ENCODE measurements at places on chromosomes 7 and 10. TPM values are rescaled to one million over a fixed set of nuclear protein-coding genes. Genes with fewer than 3 reads are reported as not detected.

The ANKRD61 gene
- total RNA-seq = not detected

DNA sequence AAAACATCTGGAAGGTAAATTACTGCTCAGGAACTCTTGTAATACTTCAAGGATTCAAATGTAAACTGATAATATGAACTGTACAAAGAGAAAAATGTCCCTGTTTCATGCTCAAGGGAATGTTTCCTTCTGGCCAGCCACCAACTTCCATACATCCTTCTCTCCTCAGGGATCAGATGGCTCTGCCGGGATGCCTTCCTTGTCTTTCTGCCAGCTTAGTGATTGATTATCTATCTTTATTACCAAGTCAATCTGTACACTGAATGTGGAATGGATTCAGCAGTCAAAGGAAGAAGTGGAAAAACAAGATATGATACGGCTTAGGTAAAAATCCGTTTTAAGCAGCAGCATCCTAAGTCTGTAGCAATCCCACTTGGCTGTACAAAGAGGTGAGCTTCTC lies 178.3 kb downstream of the PTN start:
- no peaks in the 10 kb centered on the region for H3K36me3 ChIP-seq
- no peaks in the 10 kb centered on the region for H3K4me1 ChIP-seq
- no peak for DNase-seq
- no peak overlapping the region for H3K27ac ChIP-seq
- no peaks in the 10 kb centered on the region for H3K27me3 ChIP-seq
- no peak overlapping the region for H3K4me3 ChIP-seq

DNA sequence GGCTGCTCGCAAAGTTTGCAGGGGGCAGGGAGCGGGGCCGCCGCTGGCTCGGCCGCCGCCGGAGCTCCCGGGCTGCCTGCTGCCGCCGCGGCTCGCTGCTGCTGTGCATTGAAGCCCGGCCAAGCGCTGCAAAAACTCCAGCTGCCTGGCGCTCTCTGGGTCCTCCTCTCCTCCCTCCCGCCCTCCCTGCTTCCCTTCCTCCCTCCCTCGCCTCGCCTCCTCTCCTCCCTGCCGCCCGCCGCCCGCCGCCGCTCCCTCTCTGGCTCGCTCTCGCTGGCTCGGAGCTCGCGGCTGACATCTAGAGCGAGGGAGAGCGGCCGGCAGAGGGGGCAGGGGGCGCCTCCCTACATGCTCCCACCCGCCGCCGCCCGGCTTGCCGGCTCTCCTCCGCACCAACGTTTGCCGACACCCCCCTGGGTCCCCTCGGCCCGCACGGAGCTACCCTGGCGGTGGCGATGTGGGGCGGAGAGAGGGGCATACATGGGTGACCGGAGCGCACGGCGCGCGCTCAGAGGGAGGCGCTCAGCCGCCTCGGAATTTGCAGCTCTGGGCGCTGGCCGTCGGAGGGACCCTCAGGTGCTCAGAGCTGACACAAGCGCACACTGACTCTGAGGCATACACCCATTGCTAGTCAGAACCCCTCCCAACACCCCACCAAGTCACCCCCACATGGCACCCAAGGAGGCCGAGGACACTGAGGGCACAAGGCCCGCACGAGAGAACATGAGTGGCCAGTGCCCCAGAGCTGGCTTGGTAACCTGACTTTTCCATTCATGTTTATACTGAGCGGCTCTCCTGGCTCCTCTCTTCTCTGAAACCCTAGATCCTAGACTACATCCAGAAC lies 1.2 kb upstream of the PLXNA4 start:
- no peaks in the 10 kb centered on the region for H3K36me3 ChIP-seq
- peaks cover 49% of the 10 kb centered on the region for H3K4me1 ChIP-seq
- no peak for DNase-seq
- peaks cover 47% of the 10 kb centered on the region for H3K27me3 ChIP-seq
- no peak overlapping the region for H3K27ac ChIP-seq

The FAM25C gene
- total RNA-seq = not detected

The NHLRC2 gene
- 50.9 TPM for total RNA-seq

The ANKRD1 gene
- total RNA-seq = 0.13 TPM

GRCh38 chr10:61262486-61263261 lies 190.5 kb downstream of the TMEM26 start:
- H3K27ac ChIP-seq = no peak overlapping the region
- no peak for DNase-seq
- no peaks in the 10 kb centered on the region for H3K36me3 ChIP-seq

DNA sequence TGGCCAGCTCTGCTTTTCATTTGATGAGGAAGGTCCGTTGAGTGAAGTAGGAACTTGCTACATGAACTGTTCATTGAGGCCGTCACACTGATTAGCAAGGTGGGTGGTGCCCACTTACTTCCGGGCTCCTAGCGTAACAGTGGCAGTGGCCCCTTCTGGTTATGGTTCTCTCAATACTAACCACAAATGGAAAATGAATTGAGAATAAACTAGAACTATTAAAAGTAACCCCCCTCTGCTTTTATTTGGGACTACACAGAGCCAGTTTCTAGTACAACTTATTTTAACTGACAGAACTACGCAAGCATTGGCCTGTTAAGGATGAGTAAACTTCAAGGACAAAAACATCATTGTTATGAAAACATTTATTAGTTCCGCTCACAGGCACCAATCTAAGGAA lies 519.1 kb downstream of the INHBA start:
- DNase-seq = no peak
- no peaks in the 10 kb centered on the region for H3K4me1 ChIP-seq
- no peak overlapping the region for H3K4me3 ChIP-seq
- H3K27ac ChIP-seq = no peak overlapping the region

The TUBAL3 gene
- total RNA-seq = not detected

The ZNF746 gene
- 27.4 TPM for total RNA-seq

DNA sequence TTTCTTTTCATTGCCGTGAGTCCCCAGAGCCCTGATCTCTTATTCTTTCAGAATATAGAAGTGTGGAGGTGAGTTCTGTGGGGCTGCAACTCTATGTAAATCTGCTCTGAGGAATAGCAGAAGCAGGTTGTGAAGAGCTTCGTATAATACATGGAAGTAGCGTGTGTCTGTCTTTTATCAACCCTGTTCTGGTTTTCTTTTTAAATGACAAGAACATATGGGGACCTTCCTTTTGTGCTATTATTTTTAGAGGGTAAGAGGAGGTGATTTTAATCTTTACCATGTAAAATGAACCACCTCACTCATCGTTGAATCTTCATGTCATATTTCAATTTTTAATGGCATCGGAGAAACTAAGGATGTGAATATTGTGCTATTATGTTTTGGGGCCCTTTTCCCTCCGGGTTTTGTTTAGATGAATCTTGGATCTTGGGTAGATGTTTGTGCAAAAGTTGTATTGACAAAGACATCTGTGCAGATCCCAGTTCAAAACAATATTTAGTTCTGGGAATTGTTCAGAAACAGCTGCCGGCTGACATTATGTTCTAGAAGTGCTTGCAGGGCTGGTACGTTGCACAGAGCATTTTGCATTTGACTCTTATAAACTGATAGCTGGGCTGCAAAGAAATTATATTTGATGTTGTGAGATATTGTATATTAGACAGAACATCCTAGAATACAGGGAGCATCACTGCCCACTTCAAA lies 46.7 kb downstream of the PLXDC2 start:
- no peaks in the 10 kb centered on the region for H3K4me1 ChIP-seq
- H3K27me3 ChIP-seq = no peaks in the 10 kb centered on the region
- no peaks in the 10 kb centered on the region for H3K36me3 ChIP-seq
- H3K4me3 ChIP-seq = no peak overlapping the region
- no peak overlapping the region for H3K27ac ChIP-seq

DNA sequence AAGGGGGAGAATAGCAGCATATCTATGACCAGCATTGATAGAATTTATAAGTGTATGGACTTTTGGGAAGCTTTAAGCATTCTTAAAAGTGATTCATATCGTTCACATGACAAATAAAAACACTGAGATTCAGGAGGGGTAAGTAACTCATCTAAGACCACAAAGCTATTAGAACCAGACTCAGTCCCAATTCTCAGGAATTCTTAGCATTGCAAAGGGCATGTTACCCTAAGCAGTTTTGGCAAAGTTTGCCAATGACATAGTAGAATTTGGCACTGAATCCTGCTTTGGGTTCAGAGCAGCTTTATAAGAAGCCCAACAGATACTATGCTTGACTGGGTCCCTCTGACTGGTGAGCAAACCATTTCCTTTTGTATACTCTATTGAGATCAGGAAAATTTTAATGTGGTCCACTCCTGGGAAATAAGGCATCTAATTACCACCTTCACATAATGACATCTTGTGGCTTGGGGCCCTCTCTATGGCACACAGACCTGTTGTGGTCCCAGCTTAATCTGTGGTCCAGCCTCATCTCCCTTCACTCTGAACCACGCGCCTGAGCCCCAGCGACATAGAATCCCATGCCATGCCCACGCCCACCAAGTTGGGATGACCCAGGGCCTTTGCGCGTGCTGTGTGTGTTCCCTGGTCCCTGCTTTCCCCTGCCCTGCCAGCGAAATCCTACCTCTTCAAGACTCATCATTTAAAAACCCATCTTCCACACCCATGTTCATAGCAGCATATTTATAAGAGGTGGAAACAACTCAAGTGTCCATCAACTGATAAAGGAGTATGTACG lies 37.5 kb upstream of the DOCK1 start:
- no peaks in the 10 kb centered on the region for H3K27me3 ChIP-seq
- no peaks in the 10 kb centered on the region for H3K36me3 ChIP-seq
- no peak overlapping the region for H3K27ac ChIP-seq

The BTBD16 gene
- not detected for total RNA-seq

DNA sequence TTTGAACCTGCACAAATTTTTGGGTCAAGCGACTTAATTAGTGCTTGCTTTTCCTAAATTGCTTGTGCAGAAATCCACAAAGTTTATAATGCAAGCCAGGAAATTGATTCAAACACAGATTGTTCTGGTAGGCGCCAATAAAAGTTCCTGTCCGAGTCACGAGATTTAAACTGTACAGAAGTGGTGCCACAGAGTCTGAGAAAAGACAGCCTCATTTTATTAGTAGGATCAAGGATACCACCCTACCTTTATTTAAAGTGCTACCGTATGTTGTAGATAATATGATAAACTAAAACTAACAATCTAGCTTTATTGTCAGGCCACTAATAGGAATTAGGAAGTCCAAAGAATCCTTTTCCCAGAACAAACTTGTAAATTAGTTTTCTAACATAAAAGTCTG lies 696.7 kb downstream of the TNS3 start:
- no peak overlapping the region for H3K27ac ChIP-seq
- no peaks in the 10 kb centered on the region for H3K27me3 ChIP-seq
- H3K36me3 ChIP-seq = no peaks in the 10 kb centered on the region
- no peak for DNase-seq

The SFTPA2 gene
- total RNA-seq = 0.39 TPM

The SPDYE8 gene
- not detected for total RNA-seq
